ENCODE measurements at places on chromosomes 4 and X.

- DNase-seq: no peak
Observed at GRCh38 chrX:108148524-108148923, 56.9 kb downstream of the ATG4A start.

DNA sequence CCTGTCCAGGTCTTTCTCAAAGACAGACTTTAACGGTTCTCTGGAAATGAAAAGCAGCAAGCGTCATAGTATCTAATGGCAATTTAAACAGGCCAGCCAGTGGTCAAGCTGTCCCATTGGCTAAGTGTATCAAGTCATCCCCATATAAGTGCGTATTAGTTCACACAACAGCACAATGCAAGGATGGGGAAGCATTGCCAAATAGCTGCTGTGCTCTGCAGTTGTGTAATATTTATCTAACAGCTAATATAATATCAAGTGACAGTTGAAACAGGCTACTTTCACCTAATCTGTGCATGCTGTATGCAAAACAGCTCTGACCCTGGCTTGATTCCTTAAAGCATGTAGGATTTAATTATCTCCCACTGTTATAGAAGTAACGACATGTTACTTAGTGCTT, 134.8 kb upstream of the PPARGC1A start:
- DNase-seq: no peak

- no peak for DNase-seq
Observed at GRCh38 chrX:77450996-77451395, 3.8 kb downstream of the FGF16 start.

DNA sequence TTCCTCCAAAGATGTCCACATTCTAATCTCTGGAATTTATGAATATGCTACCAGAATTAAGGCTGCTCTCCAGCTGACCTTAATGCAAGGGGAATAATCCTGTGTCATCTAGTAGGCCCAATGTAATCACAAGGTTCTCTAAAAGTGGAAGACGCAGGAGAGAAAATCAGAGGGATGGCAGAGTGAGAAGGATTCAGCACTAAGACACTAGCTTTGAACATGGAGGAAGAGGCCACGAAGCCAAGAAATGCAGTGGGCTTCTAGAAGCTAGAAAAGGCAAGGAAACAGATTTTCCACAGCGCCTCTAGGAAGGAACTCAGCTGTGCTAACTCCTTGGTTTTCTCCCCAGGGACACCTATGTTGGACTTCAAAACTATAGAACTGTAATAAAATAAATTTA, 240.7 kb upstream of the TRAM1L1 start:
- no peak for DNase-seq

GRCh38 chr4:15510961-15511360, 41.3 kb downstream of the CC2D2A start:
- no peak for DNase-seq

- DNase-seq: no peak
Observed at GRCh38 chr4:154526151-154526550, 24.0 kb downstream of the PLRG1 start.

DNA sequence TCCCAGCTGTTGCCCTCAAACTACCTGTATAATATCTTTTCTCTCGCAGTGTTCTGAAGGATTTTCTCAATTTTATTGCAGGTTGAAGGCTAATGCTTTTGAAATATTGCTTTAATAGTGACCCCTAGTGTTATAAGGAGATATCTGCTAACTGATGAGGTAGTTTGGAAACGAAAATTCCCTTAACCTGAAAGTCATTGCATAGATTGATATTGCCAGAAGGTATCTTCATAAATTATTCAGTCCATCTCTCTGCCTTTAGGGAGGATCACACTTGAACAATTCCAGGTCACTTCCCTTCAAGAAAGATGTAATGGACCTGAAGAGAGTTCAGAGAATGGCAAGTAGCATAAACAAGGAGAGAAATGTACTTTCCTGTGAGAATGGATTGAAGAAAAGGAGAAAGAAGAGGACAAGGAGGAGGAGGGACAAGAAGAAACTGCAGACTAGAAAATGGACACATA, 44.1 kb downstream of the TIGD4 start:
- DNase-seq: no peak

- no peak for DNase-seq
Observed at GRCh38 chrX:154800478-154801210, 4.6 kb downstream of the MPP1 start.

GRCh38 chrX:83771664-83772063, 89.3 kb upstream of the CYLC1 start:
- no peak for DNase-seq

GRCh38 chrX:131818297-131818936, 204.7 kb upstream of the STK26 start:
- DNase-seq: no peak

DNA sequence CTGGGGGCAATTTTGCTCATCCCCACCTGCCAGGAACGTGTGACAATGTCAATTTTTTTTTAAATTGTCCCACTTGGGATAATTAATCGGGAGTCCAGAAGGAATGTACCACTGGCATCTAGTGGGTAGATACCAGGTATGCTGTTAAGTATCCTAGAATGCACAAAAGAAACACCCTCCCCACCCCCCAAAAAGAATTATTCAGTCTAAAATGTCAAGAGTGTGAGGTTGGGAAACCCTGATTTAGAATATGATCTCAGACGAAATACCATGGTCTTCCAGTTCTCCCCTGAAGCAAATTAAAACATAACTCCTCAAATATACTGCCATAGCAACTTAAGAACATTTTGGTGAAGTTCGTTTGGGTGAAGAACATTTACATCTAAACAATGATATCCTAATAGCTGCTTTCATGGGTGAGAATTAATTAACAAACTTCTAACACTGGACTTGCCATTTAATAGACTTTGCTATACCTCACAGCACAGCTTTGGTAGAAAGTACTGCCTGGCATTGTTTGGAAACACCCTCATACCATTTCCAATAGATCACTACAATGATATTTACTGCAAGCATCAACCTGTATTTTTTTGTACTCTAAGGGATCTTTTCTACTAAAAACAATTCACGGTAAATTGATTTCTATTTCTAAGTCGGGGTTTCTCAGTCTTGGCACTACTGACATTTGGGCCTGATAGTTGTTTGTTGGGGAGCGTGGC, 36.5 kb downstream of the SH3RF1 start:
- no peak for DNase-seq

DNA sequence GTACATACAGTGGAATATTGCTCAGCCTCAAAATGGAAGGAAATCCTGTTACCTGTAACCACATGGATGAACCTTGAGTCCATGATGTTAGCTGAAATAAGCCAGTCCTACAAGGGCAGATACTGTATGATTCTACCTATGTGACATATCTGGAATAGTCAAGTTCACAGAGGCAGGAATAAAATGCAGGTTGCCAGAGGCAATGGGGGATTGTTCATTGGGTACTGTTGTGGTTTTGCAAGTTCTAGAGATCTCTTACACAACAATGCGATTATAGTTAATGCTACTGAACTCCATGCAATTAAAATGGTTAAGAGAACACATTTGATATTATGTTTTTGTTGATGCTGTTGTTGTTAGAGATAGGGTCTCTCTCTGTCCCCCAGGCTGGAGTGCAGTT, 74.6 kb downstream of the SHROOM2 start:
- no peak for DNase-seq

DNA sequence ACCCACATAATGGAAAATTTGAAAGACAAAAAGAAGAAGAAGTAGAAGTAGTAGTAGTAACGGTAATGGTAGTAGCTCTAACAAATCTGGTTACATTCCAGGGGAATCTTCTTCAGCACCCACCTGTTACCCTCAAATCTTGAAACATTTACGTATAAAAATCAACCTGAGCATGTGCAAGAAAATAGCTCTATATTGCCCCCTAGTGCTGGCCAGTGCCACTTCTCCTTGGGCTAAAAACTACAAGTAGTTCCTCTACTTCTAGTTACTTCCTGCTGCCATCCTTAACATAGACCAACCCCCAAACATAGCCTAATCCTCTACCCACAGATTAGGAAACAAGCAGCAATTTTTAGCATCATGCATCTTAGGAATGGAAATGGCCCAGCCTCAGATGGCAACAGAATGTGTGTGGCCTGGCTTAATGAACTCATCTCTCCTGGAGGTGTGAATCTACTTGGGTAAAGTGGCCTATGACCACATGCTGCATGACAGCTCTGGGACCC, 3.1 kb downstream of the PDGFC start:
- no peak for DNase-seq

GRCh38 chr4:143337600-143338287, 1.1 kb downstream of the GAB1 start:
- DNase-seq: no peak

GRCh38 chrX:133928365-133928764, 57.0 kb downstream of the GPC3 start:
- DNase-seq: no peak

DNA sequence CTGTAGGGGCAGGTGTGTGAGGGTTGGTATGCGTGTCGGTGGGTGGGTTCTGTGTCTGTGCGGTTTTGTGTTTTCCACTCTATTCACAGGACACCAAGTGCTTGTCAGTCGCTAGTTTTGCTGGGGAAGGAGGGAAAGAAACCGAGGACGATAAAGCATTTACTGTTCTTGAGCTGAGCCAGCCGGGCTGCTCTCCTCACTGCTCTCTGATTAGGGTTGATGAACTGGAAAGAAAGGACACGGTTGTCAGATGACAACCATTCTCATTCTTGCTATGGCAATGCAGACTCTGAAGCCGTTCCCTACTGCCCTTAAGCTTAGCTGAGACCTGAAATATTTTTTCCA, 832 bp downstream of the EGFL6 start:
- DNase-seq: no peak

DNA sequence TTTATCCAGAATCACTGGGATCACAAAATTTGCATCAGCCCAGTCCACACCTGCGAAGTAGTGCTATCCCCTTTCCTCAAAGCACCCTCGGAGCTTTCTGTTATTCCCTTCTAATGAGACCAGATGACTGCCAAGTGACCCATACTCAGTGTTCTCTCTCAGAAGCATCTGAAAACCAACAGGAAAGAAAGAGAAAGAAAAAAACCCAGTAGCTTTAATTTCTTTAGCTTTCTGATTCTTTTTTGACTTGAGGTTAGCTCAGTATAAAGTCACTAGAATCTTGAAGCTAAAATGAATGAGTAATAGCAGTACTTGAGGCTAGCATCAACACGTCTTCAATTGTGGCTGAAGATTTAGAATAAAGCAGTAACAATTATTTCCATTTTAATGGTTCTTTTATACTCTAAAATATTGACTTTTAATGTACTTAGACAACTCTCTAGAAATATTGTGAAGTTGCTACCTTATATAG, 124.4 kb downstream of the ANK2 start:
- no peak for DNase-seq

DNA sequence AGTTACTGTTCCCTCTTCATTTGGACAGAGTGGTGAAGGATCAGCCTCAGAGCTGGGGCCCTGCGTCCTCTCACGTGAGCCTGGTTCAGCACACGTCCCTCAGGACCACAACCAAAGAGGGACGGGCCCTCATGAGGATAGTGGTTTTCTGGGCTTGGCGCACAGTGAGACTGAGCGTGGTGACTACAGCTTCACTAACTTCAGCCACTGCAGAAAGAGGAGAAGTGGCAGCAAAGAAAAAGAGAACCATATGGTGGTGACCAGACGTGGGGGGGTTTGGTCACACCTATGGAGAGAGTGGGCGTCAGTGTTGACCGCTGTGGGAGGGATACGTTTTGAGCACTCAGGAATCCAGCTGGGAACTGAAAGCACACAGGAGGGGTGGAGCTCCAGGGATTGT, 21.8 kb upstream of the TNIP3 start:
- DNase-seq: no peak

DNA sequence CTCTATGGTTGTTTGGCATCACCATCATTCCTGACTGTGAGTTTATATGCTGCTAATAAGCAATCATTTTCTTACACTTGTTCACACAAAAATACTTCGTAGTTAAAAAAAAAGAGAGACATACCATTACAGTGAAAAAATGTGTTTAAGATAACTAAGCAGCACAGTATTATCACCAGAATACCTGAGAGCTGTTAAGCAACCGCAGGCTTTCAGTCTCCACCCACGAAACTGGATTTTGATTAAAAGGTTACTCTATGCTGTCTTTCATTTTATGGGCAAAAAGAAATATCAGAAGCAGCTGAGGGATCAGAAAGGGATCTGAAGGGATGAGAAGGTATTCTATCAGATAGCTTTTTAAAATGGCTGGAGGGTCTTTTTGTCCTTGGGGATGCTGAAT, 148.3 kb downstream of the NEK1 start:
- no peak for DNase-seq
